ENCODE measurements at places on chromosomes 5 and 9. TPM values are rescaled to one million over a fixed set of nuclear protein-coding genes. Genes with fewer than 3 reads are reported as not detected.

ADAM19 gene
- 11.3 TPM for total RNA-seq

GFPT2 gene
- total RNA-seq: 15.3 TPM

KCNN2 gene
- total RNA-seq: 9.3 TPM

AQP7 gene
- total RNA-seq: 147 TPM

SPAAR gene
- 9.6 TPM for total RNA-seq

- no peak for DNase-seq
Measured at GRCh38 chr5:138694146-138694545, 59.1 kb upstream of the CTNNA1 start.

- DNase-seq: no peak
Measured at GRCh38 chr9:131264231-131264630, 12.1 kb downstream of the FAM78A start.

- DNase-seq: no peak
Measured at GRCh38 chr9:83992407-83992806, 11.8 kb downstream of the RMI1 start.

- DNase-seq: no peak
Measured at GRCh38 chr9:31839273-31839672, 545.2 kb upstream of the ACO1 start.

- DNase-seq: peak; percentile 68
Measured at GRCh38 chr9:69357030-69357775, 32.2 kb downstream of the ENTREP1 start.

DNA sequence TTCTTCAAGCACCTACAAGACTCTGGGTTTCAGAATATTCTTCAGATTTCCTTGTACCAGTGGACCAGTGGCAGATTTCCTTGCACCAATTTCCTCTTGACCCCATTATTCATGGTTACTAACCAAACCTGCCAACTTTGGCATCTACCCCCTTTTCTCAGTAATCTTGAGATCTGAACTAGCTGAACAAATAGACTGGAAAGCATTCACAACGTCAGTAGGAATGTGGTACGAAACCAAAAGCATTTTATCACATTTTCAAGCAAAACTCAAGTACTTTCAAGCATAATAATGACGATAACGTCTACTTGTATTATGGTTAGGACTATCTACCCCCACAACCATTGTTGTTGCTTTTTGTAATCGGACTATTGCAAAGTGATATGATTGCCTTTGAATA is 1217.3 kb downstream of the PTPRD start:
- no peak for DNase-seq

DNA sequence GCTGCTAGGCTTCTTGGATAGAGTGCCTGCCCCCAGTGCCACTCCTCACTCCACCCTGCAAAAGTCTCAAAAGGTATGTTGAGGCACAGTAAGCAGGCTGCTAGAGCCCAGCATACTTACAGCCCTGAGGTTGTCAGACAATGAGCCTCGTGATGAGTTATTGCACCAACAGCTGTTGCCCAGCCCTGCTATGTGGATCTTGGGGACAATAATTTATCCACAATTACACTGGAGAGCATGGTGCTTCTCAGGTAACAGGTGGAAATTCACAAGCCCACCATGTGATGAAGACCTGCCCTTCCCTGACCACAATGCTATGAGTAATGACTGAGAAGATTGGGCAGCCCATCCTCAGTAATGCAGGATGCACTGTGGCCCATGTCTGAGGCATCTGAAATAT is 36.5 kb downstream of the KCNIP1 start:
- no peak for DNase-seq

GRCh38 chr5:15510831-15511230 is 10.9 kb downstream of the FBXL7 start:
- DNase-seq: no peak

- no peak for DNase-seq
Measured at GRCh38 chr9:108423433-108423832, 432.4 kb downstream of the ACTL7B start.

- DNase-seq: no peak
Measured at GRCh38 chr5:158422653-158423515, 563.9 kb upstream of the CLINT1 start.

GRCh38 chr5:175597718-175598117 is 60.2 kb upstream of the HRH2 start:
- DNase-seq: no peak

DNA sequence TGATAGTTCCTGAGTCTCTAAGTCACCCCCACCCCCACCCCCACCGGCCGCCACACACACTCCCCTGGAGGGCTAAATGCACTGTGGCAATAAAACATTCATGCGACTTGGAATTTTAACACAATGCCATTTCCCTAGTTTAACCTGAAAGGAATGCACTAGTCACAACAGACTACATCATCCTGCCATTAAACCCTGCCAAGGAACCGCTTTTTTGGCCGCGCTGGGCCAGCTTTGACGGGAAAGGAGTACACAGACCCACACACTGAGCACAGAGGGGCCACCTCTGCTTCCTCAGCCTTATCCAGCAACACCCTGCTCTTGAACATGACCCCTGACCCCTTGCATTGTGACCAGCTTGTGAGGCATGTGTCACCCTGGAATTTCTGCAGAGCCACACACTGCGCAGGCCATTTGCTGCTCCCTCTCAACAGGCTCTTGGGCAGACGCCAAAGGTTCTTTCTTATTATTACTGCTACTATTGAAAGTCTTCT is 165.3 kb downstream of the BNC2 start:
- peak; percentile 89 for DNase-seq
